Head of caudate nucleus (tissue), 42 donors: ENCODE measurements at places on chromosomes 12 and 14.

DNA sequence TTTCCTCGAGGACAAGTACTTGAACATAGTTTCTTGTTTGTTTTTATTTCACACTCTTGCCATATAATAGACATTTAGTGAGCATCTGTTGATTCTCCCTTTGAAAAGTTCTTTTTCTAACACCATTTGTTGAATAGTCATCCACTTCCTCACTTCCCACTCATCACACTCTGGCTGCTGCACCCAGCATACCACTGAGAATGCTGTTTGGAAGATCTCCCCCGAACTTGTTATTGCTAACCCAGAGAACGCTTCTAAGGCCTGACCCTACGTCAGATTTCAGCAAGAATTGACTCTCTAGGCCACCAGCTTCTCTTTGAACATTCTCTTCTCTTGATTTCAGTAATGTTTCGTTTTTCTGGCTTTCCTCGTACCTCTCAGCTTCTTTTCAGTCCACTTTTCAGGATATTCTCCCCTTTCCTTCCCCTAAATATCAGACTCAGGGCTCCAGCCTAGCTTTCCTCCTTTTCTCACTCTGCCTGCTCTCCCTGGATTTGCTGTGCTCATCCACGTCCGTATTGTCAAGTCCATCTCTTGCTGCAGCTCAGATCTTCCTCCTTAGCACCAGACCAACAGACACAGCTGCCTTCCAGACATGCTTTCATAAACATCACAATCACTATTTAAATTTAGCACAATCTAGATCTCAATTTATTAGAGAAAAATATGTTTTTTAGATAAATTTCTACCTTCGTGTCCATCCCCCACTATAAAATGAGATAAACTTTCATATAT, 94.0 kb upstream of the SLC38A4 start:
- DNase-seq: no peak

GRCh38 chr14:95483309-95484165, 32.9 kb downstream of the SYNE3 start:
- DNase-seq: peak; percentile 71

DNA sequence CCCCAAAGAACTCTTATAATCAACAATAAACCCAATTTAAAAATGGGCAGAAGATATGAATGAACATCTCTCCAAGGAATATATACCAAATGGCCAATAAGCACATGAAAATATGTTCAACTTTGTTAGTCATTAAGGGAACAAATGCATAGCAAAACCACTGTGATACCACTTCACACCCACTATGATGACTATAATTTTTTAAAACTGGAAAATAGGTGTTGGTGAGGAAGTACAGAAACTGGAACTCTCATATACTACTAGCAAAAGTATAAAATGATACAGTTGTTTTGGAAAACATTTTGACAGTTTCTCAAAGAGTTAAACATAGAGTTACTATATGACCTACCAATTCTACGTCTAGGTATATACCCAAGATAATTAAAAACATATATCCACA, 9.4 kb upstream of the HEATR5A start:
- DNase-seq: no peak

DNA sequence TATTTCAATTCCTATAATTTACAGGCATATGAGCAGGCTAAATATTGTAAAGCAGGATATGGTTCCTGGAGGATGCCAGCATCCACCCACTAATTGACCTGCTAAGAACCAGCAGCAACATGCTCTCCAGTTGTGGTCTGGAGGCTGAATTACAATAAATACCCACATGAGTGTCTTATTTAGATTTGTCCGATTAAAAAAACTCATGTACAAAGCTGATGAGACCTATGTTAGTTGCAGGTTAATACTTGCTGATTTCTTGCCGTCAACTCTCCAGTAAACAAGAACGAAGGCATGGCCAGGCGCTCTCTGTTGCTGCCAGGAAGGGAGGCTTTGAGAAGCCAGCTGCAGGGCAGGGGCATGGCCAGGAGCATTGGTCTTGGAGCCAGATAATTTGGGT, 169.3 kb upstream of the PRICKLE1 start:
- DNase-seq: no peak

GRCh38 chr14:33774723-33775470, 176.0 kb downstream of the EGLN3 start:
- DNase-seq: peak; percentile 62

DNA sequence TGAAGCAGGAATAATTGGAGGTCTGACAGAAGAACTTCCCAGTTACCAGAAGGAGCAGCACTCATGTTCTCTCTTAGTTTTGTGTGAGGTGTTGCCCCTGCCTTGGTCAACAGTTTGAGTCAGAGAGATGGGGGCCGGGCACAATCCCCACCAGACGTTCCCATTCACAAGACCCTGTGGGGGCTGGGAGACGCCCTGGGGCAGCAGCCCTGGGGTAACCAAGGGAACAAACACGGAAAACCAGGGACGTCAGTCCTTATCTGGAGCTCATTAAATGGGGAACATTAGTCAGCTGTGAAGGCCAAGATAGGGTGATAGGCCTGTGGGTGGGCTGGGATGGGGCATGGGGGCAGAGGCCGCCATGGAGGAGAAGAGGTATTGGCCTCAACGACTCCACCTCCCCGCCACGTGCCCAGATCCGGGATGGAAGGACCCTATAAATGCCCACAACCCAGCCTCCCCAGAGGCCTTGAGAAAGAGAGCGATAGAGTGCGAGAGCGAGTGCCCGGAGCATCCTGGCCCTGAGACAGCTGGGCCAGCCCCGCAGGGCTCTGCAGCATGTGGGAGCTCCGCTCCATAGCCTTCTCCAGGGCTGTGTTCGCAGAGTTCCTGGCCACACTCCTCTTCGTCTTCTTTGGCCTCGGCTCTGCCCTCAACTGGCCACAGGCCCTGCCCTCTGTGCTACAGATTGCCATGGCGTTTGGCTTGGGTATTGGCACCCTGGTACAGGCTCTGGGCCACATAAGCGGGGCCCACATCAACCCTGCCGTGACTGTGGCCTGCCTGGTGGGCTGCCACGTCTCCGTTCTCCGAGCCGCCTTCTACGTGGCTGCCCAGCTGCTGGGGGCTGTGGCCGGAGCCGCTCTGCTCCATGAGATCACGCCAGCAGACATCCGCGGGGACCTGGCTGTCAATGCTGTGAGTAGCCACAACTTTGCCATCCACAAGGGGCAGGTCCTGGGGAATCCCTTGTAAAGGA, at the start of gene AQP2:
Gene AQP2 (plus strand): TSS at position 465 of the 979 bp plus-strand sequence. CDS start 94 bp downstream, at position 559.
- no peak for DNase-seq

DNA sequence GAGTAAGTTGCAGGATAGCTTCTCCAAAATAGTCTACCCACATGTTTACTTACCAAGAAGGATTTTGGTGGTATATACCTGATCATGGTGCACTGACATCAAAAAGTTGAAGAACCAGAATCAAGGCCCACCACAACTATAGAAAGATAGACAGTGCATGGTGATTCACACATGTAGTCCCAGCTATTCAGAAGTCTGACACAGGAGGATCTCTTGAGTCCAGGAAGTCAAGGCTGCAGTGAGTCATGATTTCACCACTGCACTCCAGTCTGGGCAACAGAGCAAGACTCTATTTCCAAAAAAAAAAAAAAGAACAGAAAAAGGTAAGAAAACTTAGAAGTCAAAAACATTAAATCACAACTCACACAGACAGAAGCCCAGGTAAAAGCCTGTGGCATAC, 422.2 kb upstream of the FOXG1 start:
- DNase-seq: no peak

GRCh38 chr12:450438-450837, 9.3 kb upstream of the B4GALNT3 start:
- DNase-seq: no peak

DNA sequence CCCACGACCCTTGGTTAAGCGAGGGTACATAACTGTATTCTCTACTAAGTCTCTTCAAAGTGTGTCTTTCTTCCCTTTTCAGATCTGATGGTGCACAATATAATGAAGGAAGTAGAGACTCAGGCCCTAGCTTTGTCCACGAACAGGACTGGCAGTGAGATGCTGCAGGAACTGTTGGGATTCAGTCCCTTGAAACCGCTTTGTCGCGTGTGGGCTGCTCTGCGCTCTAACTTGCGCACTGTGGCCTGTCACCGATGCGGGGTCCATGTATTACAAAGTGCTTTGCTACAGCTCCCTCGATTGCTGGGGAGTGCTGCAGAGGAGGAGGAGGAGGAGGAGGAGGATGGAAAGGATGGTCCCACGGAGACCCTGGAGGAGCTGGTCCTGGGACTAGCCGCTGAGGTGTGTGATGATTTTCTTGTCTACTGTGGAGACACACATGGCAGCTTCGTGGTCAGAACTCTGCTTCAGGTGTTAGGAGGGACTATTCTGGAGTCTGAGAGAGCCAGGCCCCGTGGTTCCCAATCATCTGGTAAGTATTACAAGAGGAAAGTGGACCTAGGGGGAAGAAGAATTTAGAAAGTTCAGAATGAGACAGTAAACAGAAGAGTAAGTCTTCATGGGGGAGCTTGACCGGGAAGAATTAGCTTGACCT, 803 bp downstream of the NOP9 start:
- DNase-seq: no peak

GRCh38 chr12:123850246-123851134, 88.4 kb downstream of the DNAH10 start:
- no peak for DNase-seq
